RCC 7860 (cell line): ENCODE measurements at places on chromosomes 16 and 17.

- no peak for DNase-seq
Observed at GRCh38 chr16:89018282-89019158, 41.5 kb upstream of the CBFA2T3 start.

GRCh38 chr16:69133373-69133954 is 1.0 kb downstream of the UTP4 start:
- no peak for DNase-seq

DNA sequence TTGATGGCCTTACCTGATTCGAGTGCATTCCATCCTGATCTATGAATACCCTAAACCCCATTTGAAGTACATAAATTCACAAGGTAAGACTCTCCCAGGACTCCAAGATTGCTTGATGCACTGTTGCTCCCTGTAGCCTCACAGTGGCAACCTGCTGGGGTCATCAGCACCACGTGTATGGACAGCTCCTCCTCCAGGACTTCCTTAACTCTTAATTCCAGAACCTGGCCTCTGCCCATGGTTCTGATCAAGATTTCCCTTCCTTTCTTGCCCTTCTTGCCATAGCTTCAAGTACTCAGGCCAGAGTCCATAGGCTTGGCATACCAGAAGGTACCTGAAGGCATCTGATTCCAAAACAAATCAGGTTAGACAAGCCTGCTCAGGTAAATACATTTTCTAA is 34.0 kb upstream of the NLK start:
- DNase-seq = no peak

- no peak for DNase-seq
Observed at GRCh38 chr17:42339221-42339620, 49.0 kb downstream of the STAT3 start.

DNA sequence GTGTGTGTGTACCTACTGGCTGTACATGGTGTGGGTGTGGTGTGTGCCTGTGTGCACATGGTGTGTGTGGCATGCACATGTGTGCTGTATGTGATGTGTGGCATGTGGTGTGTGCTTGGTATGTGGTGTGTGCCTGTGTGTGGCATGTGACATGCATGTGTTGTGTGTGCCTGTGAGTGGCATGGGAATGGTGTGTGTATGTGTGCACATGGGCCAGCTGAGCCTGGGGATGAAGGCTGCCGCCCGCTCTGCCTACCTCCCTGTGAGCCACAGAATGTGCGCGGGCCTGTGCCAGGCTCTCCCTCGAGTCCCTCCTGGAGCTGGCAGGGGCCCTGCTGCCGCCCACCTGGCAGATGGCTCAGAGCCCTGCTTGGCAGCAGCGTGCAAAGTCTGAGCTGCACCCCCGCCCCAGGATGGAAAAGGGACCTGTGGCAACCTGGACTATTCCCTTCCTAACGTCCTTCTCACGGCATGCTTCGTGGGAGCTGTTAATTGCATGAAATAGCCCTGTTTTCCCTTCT is 9.3 kb downstream of the PRSS27 start:
- no peak for DNase-seq

DNA sequence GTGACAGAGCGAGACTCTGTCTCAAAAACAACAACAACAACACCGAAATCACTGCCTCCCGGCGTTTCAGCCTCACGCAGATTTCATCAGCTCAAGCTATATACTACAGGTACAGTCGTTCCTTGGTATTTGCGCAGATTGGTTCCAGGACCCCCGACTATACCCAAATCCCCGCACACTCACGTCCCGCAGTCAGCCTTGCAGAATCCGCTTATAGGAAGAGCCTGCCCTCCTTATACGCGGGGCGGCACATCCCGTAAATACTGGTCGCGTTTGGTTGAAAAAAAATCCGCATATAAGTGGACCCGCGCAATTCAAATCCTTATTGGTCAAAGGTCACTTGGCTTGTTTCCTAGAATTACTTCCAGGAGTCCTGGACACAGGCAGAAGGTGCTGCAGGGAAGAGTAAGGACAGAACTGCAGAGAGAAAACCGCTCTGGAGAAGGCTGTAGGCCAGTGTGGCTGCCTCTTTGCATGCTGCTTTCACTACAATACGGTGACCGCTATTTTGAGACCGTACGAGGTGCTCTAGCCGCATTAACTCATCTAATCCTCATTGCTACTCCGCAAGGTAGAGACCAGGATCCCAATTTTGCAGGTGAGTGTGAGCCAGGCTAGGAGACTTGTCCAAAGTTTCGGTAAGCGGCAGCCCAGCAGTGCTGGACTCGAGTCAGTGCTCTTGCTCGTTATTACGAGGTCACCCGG is 718 bp downstream of the NDUFAB1 start:
- DNase-seq = no peak

DNA sequence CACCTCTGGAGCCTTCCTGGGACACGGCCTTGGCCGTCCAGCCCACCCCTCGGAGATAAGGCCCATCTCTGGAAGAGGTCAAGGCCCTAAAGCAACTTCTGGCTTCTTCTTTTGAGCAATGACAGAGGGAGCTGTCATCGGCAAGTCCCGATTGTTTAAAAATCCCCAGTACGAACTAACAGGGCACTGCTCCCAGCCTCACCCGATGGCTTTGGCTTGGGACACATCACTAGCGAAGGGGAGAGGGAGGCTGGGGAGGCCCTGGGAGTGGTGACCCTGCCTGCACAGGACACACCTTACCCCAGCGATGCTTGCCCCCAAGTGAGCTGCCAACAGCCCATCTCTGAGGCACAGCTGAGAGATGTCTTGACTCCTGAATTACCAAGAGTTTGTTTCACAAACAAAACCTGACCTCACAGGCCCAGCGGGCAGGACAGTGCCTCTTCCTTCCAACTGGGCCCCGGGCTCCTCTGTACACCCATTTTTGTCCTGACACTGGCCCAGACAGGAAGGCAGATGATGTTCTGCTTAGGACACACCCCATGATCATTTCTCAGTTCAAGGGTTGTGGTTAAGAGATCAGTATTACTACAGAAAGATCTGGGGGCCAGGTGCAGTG is 4.8 kb downstream of the SYNGR2 start:
- no peak for DNase-seq

DNA sequence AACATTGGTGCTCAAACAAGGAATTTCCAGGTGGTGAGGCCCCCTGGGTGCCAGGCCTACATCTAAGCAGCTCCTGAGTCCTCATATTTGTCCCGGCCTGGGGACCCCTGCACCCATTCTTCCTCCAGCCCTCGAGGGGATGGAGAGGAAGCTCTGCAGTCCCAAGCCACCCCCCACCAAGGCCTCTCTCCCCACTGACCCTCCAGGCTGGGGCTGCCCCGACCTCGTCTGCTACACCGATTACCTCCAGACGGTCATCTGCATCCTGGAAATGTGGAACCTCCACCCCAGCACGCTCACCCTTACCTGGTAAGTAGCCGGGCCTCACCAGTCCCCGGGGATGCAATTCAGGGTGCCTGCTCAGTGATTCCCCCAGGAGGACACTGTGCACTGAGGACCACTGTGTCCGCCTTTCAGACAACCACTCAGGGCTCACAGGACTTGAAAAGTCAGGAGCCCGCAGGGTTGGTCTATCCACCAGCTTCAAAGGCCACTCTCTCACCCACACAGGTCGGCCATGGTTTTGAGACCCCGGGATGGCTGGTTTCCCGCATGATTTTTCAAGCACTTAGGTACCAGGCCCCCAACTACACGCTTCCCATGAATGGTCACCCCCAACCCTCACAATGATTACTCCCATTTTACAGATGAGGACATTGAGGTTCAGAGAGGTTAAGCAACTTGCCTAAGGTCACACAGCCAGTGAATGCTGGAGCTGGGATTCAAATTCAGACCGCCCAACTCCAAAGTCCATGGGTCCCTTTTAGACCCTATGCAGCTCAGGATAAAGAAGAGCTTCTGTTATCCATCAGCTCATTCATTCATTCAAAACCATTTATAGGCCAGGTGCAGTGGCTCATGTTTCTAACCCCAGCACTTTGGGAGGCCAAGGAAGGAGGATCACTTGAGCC is 32.4 kb downstream of the IL21R start:
- no peak for DNase-seq

GRCh38 chr16:64919929-64920607 is 201.8 kb downstream of the CDH11 start:
- no peak for DNase-seq

DNA sequence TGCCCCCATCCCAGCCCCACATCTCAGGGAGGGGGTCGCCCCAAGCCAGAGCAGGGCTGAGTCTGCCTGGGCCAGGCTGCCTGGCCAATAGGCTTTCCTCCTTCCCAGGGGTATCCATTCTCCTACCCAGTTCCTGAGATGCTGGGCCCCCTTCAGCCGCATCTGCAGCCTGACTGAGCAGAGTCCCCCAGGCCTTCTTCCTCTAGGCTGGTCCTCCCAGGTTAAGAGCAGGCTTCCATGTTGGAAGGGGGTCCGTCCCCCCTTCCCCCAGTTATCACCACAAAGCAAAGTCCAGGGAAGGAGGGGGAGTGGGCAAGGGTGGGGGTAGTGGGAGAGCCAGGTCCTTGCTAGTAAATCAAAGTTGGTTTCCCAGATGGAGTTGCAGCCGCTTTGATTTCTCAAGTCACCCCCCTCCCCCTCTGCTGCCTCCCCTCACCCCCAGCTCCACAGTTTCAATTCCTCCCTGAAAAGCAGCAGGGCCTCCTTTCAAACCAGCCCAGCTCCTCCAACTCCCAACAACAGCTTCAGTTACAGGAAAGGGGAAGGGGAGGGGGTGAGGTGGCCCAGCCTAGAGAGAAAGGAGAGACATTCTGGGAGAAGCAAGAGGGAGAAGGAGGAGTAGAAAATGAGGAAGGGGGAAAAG is 9.5 kb upstream of the FZD2 start:
- DNase-seq = no peak

GRCh38 chr17:45164734-45165269 is 3.1 kb downstream of the HEXIM2 start:
- DNase-seq = no peak
